DMS153 (cell line): ENCODE measurements at places on chromosomes 6 and 20.

GRCh38 chr6:130577178-130577919 is 211.5 kb downstream of the TMEM200A start:
- no peak for DNase-seq

GRCh38 chr6:6716998-6717763 is 128.7 kb downstream of the LY86 start:
- DNase-seq, result no peak

- peak; percentile 5 for DNase-seq
Measured at GRCh38 chr20:55888685-55889084, 116.6 kb downstream of the CBLN4 start.

DNA sequence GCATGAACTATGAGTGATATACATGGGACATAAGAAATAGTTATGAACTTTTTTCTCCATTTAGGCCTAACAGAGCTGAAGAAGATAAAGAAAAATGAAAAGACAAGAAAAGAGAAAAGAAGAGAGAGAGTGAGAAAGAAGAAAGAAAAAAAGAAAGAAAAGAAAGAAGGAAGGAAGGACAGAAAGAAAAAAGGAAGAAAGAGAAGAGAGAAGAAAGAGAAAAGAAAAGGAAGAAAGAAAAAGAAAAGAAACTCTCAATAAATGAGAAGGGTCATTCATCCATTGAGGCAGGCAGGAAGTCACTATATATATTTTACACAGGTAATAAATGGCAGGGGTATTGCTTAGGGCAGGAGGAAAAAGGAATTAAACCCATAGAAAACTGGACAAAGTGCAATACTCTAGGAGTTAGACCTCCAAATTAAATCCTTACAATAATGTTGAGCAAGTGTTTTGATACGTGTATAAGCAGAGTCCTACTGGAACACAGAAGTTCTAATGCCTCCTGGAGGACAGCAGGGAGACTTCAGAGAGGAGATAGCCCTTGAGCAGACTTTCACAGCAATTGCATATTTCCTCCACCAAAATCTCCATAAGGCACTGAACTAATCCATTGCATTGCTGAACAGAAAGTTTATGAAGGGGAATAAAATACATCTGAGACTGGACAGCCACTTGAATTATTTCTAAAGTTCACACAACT is 86.4 kb upstream of the TENT5A start:
- DNase-seq, result no peak

DNA sequence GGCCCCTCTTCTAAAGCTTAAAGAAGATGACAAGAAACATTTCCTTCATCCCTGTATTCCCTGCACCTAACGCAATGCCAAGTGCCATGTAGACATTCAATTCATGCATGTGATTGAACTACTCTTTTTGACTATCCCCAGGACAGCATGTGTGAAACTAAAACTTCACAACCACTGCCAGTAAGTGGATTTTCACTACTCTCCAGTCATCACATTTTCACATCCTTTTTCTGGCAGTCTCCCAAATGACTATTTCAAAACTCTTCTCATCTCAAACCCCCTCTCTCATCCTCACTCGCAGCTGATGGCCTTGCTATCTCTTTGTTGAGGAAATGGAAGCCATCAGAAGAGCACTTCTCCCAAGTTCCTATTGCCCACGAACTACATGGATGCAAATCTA is 122.6 kb downstream of the OPRM1 start:
- no peak for DNase-seq

GRCh38 chr20:14580418-14581074 is 243.1 kb upstream of the FLRT3 start:
- peak; percentile 88 for DNase-seq

GRCh38 chr6:15770347-15771143 is 107.7 kb upstream of the DTNBP1 start:
- DNase-seq, result no peak

GRCh38 chr6:32815115-32815514 is 1.7 kb downstream of the HLA-DOB start:
- no peak for DNase-seq

GRCh38 chr6:125251516-125252220 is 50.1 kb downstream of the HDDC2 start:
- no peak for DNase-seq

DNA sequence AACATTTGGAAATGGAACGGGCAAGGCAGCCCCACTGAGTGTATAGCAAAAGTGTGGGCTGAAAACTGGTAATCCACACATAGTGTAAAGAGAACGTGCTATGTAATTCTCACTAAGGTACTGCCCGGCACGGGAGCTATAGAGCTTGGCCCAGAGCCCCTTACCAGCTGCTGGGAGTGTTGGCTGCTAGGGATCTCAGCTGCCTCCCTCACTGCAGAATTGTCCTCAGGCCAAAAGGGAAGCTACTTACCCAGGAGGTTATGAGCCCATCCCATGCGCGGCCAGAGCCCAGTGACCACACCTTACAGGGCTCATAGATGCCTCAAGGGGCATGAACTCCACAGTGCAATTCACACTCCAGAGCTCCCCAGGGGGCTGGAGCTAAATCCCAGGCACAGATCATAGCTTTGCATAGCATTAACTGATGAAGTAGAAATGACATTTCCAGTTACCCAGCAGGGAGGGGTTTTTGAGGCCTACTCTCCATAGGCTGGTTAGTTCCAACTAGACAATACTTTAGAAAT is 56.8 kb downstream of the LINC00237 start:
- no peak for DNase-seq

GRCh38 chr6:40315060-40315459 is 272.1 kb downstream of the LRFN2 start:
- DNase-seq, result no peak

GRCh38 chr6:158826819-158827501 is 7.8 kb upstream of the EZR start:
- no peak for DNase-seq

GRCh38 chr6:99409672-99410071 is 15.4 kb downstream of the PNISR start:
- DNase-seq, result no peak
